ENCODE measurements at places on chromosomes 1 and 21.

GRCh38 chr1:91572044-91572443 is 71.4 kb downstream of the CDC7 start:
- peaks cover 1% of the 10 kb centered on the region for H3K4me1 ChIP-seq
- H3K27ac ChIP-seq, result no peak overlapping the region
- H3K27me3 ChIP-seq, result no peaks in the 10 kb centered on the region
- H3K4me3 ChIP-seq, result no peak overlapping the region
- no peaks in the 10 kb centered on the region for H3K36me3 ChIP-seq
- no peak for DNase-seq

DNA sequence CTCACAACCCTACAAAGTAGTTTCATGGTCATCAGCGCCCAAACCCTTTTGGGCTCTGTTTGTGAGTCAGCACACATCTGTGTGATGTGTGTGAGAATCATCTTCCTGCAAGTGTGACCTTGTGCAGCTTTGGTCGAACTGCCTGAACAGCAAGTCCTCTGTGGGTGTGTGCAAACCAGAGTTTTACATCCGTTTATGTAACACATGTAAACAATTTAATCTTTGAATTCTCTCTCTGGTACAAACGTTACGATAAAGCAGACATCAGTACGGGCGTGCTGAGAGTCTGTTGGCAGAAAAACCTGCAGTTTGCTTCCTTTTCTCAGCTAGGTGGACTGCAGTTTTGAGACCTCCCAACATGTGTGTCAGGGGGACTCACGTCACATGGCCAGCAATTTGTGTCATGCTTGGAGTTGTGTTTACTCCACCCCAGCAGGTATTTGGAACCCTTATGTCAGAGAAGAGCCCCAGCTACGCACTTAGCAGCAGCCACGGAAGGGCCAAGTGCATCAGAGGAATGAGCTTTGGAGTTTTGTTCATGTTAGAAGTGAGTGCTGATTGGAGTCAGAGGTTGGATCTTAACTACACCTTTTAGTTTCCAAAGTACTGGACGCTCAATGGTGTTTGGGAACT is 230.8 kb downstream of the PAPPA2 start:
- H3K27me3 ChIP-seq, result no peaks in the 10 kb centered on the region
- H3K4me3 ChIP-seq, result no peak overlapping the region
- H3K27ac ChIP-seq, result no peak overlapping the region
- H3K36me3 ChIP-seq, result no peaks in the 10 kb centered on the region

GRCh38 chr1:200379432-200379757 is 30.4 kb downstream of the ZNF281 start:
- H3K27me3 ChIP-seq, result no peaks in the 10 kb centered on the region
- no peak for DNase-seq
- no peaks in the 10 kb centered on the region for H3K36me3 ChIP-seq
- no peak overlapping the region for H3K27ac ChIP-seq

GRCh38 chr1:67376381-67376780 is 53.8 kb downstream of the SERBP1 start:
- no peaks in the 10 kb centered on the region for H3K36me3 ChIP-seq
- no peak overlapping the region for H3K4me3 ChIP-seq
- H3K27ac ChIP-seq, result no peak overlapping the region
- no peaks in the 10 kb centered on the region for H3K4me1 ChIP-seq
- H3K27me3 ChIP-seq, result no peaks in the 10 kb centered on the region

DNA sequence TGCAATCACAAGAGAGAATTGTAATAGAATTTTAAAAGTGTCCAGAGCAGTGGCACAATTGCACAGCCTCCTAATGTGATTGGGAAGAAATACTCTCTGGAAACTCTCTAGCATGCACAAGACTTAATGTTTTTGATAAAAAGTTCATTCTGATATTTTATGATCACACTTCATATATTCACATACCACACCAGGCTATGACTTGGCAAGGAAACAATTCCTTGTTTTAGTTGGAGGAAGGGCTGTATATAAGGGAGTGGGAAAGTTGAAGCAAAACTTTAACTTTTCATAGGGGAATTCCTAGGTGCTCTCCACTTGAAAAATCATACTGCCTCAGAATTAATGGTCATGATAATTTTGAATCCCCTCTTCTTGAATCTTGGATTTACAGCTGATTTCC is 61.5 kb upstream of the ASB17 start:
- no peaks in the 10 kb centered on the region for H3K27me3 ChIP-seq
- H3K4me3 ChIP-seq, result no peak overlapping the region
- DNase-seq, result no peak
- H3K4me1 ChIP-seq, result no peaks in the 10 kb centered on the region
- no peaks in the 10 kb centered on the region for H3K36me3 ChIP-seq

DNA sequence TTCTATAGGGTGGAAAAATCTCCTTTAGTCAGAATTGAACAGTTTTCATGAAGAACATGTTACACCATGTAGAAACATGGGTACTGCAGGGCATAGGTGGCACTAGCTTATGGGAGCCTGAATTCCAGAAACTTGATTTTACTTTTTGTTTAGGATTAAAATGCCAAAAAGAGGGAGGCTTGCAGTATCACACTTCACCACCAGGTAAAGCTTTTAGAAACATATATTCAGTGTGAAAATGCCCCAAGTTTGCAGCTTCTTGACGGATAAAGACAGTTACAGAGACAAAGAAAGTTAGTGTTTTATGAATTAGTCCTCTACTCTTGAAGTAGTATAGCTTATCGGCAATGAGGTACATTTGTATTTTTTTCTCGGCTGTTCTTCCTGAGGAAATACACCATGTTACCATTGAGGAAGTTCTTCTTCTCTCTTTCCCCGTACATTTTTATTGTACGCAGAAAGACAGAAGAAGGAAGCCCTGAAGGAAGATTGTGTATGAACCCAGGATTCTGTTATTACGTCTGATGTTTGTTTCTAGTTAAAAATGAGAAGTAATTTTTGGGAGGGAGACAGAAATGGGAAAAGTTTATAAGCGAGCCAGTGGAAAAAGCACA is 66.1 kb downstream of the PBX1 start:
- no peak overlapping the region for H3K27ac ChIP-seq
- peaks cover 22% of the 10 kb centered on the region for H3K36me3 ChIP-seq
- H3K4me1 ChIP-seq, result peaks cover 29% of the 10 kb centered on the region
- H3K27me3 ChIP-seq, result no peaks in the 10 kb centered on the region

- DNase-seq, result no peak
- no peaks in the 10 kb centered on the region for H3K36me3 ChIP-seq
- no peaks in the 10 kb centered on the region for H3K27me3 ChIP-seq
- no peak overlapping the region for H3K4me3 ChIP-seq
- H3K4me1 ChIP-seq, result no peaks in the 10 kb centered on the region
These were observed 6.9 kb upstream of the PRSS38 start for GRCh38 chr1:227808566-227808965.
